ENCODE measurements at places on chromosomes 16 and 17.

DNA sequence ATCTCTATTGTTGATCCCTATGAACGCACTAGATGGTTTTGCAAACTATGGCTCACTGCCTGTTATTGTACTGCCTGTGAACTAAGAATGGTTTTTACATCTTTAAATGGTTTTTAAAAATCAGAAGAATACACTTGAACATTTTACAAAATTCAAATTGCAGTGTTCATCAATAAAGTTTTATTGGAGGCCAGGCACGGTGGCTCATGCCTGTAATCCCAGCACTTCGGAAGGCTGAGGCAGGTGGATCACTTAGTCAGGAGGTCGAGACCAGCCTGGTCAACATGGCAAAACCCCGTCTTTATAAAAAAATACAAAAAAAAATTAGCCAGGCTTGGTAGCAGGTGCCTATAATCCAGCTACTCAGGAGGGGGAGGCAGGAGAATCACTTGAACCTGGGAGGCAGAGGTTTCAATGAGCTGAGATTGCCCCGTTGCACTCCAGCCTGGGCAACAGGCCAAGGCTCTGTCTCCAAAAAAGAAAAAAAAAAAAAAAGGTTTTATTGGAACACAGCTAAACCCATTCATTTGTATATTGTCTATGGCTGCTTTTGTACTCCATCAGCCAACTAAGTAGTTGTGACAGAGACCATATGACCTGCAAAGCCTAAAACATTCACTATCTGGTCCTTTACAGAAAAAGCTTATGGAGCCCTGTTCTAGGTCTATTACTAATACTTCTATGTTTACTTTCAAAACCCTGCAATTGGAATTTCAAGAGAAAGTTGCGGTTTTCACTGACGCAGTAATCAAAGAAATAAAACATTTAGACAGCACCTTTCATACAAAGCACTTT lies 18.9 kb downstream of the IKZF3 start:
- no peak for DNase-seq

DNA sequence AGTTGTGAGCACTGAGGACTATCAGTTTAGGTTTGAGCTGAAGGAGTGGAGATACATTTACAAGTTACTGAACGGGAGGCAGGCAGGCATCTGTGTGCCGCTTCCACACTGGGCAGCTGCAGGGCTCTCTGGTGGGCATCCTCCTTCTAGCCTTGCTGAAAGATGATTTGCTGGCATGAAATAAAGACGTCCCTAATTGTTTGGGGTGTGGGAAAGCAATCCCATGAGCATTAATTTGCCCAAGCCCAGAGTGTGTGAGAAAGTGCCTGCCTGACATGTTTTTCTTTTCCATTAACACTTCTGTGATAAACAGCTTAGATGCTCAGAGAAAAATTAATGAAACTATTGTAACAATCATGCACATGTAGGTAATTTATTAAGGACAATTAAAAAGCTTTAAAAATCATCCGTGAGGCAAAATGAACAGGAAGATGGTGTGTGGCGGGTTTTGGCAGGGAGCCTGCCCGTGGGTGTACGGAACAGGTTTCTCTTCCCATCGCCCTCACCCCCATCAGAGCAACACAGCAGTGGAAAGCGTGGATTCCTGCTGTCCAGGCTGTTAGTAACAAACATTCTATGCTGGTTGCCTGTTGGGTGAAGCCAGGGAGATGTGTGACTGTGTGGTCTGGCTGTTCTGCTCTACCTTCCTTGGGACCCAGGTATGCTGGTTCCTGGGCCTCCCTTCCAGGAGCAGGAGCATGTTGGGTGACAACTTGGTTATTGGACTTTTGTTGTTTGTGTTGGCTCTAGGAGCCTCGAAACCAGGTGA lies 191.9 kb downstream of the MSI2 start:
- no peak for DNase-seq

GRCh38 chr17:49557312-49558024 lies 18.2 kb upstream of the NXPH3 start:
- DNase-seq, result no peak

DNA sequence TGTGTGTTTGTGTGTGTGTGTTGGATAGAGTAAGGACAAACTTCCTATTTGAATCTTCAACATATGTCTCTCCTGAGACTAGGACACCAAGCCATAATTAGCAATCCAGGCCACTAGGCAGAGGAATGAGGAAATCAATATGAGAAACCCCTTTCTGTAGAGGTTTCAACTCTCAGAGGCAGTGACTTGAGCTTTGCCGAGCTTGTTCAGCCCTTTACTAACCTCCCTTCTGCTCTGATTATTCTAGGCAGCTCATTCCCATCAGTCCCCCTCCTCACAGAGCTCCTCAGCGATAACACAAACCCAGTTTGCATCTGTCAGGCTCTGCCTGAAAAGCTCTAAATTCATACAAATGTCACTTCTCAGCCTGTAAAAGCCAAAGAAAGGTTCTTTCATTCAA lies 1030.3 kb downstream of the CDH8 start:
- no peak for DNase-seq

- DNase-seq, result no peak
Measured at GRCh38 chr16:8675183-8676159, 1.1 kb downstream of the ABAT start.

DNA sequence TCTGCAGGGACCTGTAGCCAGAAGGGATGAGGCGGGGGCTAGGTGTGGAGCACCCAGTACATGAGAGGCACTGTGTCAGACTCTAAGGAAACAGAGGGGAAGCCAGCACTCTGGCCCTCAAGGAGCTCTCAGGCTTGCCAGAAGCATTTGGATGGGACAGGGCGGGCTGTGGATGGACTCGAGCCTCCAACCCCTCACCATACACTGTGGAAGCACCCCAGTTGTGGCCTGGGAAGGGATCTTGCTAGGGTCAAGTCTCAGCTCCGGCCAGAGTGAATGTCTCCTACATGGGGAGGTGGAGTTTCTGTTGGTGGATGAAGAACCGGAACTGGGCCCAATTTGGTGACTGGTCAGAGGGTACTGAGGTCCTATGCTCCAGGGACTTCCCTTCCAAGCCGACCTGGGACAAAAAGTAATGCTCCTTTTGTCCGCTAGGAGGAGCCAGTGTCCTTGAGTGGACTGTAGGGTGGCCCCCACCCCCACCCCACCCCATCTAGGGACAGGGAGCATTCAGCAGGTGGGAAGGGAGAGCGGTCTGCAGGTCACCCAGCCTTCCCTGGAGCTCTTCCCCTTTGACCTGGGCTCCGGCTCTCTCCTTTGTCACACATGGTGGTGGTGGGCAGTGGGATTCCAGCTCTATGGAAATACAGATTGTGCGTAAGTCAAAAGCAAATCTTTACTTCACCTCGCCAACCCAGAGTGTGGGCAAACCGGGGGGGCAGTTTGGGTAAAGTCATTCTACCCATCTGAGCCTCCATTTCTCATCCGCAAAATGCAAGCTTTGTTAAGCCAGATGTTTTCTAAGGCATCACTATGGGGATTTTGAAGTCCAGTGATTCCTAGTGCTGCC lies 20.4 kb upstream of the PHB1 start:
- DNase-seq, result no peak

DNA sequence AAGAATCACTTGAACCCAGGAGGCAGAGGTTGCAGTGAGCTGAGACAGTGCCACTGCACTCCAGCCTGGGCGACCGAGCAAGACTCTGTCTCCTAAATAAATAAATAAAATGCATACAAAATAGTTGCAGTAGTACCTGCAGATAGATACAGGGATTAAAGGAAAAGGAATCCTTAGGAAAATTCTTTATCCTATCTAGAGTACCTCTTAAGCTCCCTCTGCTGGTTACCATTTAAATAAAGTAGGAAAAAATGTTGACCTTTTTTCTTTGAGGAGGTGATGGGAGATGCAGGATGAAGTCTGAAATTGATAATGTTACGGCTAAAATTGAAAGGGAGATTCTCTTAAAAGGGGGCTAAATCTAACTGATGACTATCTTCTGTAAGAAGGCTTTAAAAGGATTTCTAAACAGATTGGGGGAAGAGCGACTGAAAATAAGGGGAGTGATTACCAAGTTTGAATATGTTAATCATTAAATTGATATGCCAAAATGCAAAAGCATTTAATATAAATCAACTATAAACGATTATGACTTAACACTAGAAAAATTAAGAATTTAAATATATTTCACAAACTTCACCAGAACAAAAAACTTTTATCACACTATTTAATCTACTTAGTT lies 29.4 kb downstream of the C16orf87 start:
- DNase-seq, result no peak

GRCh38 chr17:69763503-69763902 lies 311.5 kb upstream of the KCNJ16 start:
- DNase-seq, result no peak

DNA sequence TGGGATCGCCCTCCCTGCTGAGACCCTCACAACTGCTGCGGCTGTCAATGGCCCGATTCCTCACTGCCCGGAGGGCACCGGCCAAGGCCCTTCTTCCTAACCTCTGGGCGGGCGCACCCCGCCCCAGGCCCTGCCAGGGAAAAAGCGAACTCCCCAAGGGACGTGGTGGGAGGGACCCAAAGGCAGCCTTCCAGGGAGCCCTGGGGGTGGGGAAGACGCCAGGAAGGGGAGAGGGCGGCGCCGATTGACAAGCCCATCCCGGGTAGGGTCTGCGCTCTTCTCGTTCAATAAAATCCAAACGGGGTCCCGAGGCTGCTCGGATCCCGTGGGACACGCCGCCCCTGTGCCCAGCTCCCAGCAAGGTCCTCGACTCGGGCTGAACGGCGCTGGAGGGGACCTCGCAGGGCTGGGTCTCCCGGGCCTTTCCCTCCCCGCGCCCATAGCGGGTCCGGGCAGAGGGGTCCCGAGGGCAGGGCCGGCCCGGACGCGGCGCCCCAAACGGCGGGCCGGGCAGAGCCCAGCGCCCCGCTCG lies 416 bp downstream of the KIFC3 start:
- DNase-seq, result no peak

DNA sequence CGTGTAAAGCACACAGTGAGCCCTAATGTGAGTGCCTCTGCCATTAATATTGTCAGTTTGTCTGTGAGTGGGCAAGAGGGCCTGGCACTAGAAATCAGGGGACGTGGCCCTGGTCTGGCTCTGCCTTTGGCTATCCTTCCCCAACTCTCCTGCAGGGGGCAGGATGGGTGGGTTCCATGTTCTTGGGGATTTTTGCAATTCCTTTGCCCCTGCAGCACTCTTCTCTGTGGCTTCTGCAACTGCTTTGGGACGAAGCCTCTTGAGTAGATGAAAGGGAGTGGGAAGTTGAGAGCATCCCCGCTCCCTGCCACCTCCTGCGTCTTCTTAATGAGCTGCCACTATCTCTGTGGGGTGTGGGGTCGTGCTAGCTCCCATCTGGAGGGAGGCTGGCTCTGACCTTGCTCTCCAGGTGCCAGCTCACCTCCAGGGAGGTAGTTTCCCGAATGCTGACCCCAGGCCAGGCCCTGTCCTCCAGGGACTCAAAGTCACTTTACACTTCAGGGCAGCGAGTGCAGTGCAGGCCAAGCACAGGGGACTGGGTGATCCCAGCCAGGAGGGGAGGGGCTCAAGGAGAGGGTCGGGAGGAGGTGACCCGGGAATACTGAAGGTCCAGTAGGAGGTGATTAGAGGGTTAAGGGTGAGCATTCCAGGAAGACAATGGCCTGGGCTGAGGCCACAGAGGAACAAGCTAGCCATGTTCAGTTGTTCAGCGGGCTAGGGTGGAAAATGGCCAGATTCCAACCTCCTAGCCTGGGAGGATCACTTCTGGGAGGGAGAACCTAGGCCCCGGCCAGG lies 121.0 kb upstream of the NLRP1 start:
- DNase-seq, result no peak

GRCh38 chr17:74566132-74566753 lies 1.1 kb downstream of the CD300H start:
- no peak for DNase-seq

DNA sequence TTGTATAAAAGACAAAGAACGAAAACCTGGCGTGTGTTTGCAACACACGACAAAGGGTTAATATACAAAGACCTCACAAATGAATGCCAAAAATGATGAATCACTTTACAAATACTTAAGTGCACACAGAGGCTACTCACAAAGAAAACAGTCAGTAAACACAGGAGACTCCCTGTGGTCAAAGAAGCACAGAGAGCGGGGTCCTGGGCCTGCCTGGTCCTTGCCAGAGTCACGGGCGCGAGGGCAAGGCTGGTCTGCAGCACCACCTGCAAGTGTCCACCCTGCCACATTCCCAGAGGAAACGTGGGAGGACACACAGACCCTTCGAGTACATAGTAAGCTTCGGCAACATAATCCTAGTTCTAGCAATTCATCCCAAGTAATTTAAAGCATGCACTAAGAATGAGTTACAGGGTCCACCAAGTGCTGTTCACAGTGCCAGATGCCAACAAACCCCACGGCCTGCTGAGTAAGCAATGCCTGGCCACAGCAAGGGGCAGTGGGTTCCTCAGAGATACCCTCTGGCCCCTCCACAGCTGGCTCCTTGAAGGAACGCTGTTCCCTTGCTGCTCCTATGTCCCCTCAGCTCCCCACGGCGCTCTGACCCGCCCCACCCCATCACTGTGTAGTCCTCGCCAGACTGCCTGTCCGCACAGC lies 24.6 kb upstream of the FAAP100 start:
- no peak for DNase-seq

GRCh38 chr17:17035490-17035889 lies 6.8 kb upstream of the MPRIP start:
- no peak for DNase-seq

- DNase-seq, result peak; percentile 45
Measured at GRCh38 chr16:57994778-57995177, 5.7 kb downstream of the ZNF319 start.

GRCh38 chr17:49290690-49291359 lies 60.2 kb upstream of the PHOSPHO1 start:
- DNase-seq, result peak; percentile 17

- no peak for DNase-seq
Measured at GRCh38 chr17:47281216-47281615, 27.6 kb downstream of the ITGB3 start.

DNA sequence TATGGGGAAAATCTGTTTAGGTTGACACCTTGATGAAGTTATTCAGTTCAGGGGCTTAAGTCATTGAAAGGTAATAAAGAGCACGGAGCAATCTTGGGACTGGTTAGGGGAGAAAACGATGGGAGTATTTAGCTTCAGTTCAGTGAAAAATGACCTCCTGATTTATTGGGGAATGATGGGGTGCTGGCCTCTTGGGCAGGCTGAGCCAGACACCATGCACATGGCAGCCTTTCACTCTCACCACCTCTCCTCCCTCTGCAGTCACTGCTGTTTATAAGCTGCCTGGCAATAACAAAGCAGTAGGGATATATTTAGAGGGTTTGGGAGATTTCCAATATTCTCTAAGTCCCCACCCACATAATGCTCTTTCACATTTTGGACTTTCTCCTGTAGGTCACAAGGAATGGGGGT lies 140.5 kb upstream of the HS3ST2 start:
- no peak for DNase-seq

GRCh38 chr17:3667366-3668278 lies 756 bp downstream of the TAX1BP3 start:
- DNase-seq, result peak; percentile 87

GRCh38 chr17:40460604-40460967 lies 17.3 kb downstream of the IGFBP4 start:
- no peak for DNase-seq

- DNase-seq, result no peak
Measured at GRCh38 chr17:79728908-79729471, 1.8 kb upstream of the ENPP7 start.
